A172 (cell line): ENCODE measurements at places on chromosomes 12 and 14. TPM values are rescaled to one million over a fixed set of nuclear protein-coding genes. Genes with fewer than 3 reads are reported as not detected.

The DTX1 gene
- total RNA-seq, result 2.8 and 3.8 TPM in 2 replicates

The PPP1R36 gene
- total RNA-seq, result 0.69 TPM in 1 of 2 replicates, not detected in the other

The HCAR1 gene
- total RNA-seq, result not detected in 2 replicates

The SNRPF gene
- total RNA-seq, result 34.3 and 54.8 TPM in 2 replicates

The FRS2 gene
- 42.4 and 43.6 TPM in 2 replicates for total RNA-seq

The PIK3C2G gene
- not detected in 2 replicates for total RNA-seq

The SUPT16H gene
- total RNA-seq, result 77.8 and 84.0 TPM in 2 replicates

The KCNC2 gene
- not detected in 2 replicates for total RNA-seq

The BMP4 gene
- total RNA-seq, result 3.8 and 5.0 TPM in 2 replicates

The TROAP gene
- 38.2 and 45.4 TPM in 2 replicates for total RNA-seq

The TDP1 gene
- 45.9 and 50.6 TPM in 2 replicates for total RNA-seq

The GUCY2C gene
- not detected in 2 replicates for total RNA-seq

The RGS6 gene
- not detected in 2 replicates for total RNA-seq

The GTF2A1 gene
- 15.3 and 16.0 TPM in 2 replicates for total RNA-seq

The PRB2 gene
- total RNA-seq, result not detected in 2 replicates

The KIAA0586 gene
- 18.6 and 21.3 TPM in 2 replicates for total RNA-seq

The RD3L gene
- not detected in 2 replicates for total RNA-seq

The ATL1 gene
- 14.0 and 15.8 TPM in 2 replicates for total RNA-seq

The CFAP73 gene
- total RNA-seq, result 0.22 and 1.2 TPM in 2 replicates

The OASL gene
- total RNA-seq, result 1.3 and 2.3 TPM in 2 replicates

The MSI1 gene
- total RNA-seq, result 0.57 and 1.6 TPM in 2 replicates

The LRP1-AS gene
- total RNA-seq, result not detected in 2 replicates

The CPNE6 gene
- total RNA-seq, result not detected in 2 replicates

The CEBPE gene
- 0.96 TPM in 1 of 2 replicates, not detected in the other for total RNA-seq

The SPTB gene
- 1.9 and 2.0 TPM in 2 replicates for total RNA-seq

The ACIN1 gene
- total RNA-seq, result 53.6 and 58.8 TPM in 2 replicates

The RNU4-1 gene
- total RNA-seq, result under 0.01 TPM in 2 replicates

The RASSF3 gene
- total RNA-seq, result 21.4 and 23.0 TPM in 2 replicates

The PRPF40B gene
- total RNA-seq, result 9.1 and 13.9 TPM in 2 replicates

The ADAM21 gene
- 0.17 and 0.41 TPM in 2 replicates for total RNA-seq

The OTUB2 gene
- 0.53 and 1.2 TPM in 2 replicates for total RNA-seq

The FLVCR2 gene
- total RNA-seq, result 0.59 and 0.65 TPM in 2 replicates

The SELPLG gene
- 1.2 and 2.4 TPM in 2 replicates for total RNA-seq

The CRADD gene
- total RNA-seq, result 28.8 and 39.0 TPM in 2 replicates

The CIDEB gene
- total RNA-seq, result not detected in 2 replicates

The DYRK4 gene
- total RNA-seq, result 17.6 and 46.3 TPM in 2 replicates

The LGMN gene
- total RNA-seq, result 13.0 and 21.3 TPM in 2 replicates

The CIROP gene
- total RNA-seq, result not detected in 2 replicates

The ZNF839 gene
- 6.8 and 8.5 TPM in 2 replicates for total RNA-seq

The NTF3 gene
- 1.3 and 5.8 TPM in 2 replicates for total RNA-seq

The IL31 gene
- total RNA-seq, result not detected in 2 replicates

The VWF gene
- 0.31 and 0.36 TPM in 2 replicates for total RNA-seq

The TMPRSS12 gene
- not detected in 2 replicates for total RNA-seq

The BMAL2 gene
- 37.2 and 50.3 TPM in 2 replicates for total RNA-seq

The WASHC4 gene
- 43.7 and 52.1 TPM in 2 replicates for total RNA-seq

The GPR162 gene
- total RNA-seq, result 5.3 and 12.3 TPM in 2 replicates

The INSM2 gene
- 0.10 and 0.17 TPM in 2 replicates for total RNA-seq

The TAS2R46 gene
- 0.60 TPM in 1 of 2 replicates, not detected in the other for total RNA-seq

The PTPRB gene
- total RNA-seq, result 2.3 and 3.5 TPM in 2 replicates
